ENCODE measurements at places on chromosomes 4 and X. TPM values are rescaled to one million over a fixed set of nuclear protein-coding genes. Genes with fewer than 3 reads are reported as not detected.

- no peak for DNase-seq
Measured at GRCh38 chr4:54539500-54540029, 118.2 kb upstream of the KIT start.

Gene RNF175
- total RNA-seq, result not detected

- no peak for DNase-seq
Measured at GRCh38 chr4:67048530-67048929, 496.8 kb downstream of the CENPC start.

DNA sequence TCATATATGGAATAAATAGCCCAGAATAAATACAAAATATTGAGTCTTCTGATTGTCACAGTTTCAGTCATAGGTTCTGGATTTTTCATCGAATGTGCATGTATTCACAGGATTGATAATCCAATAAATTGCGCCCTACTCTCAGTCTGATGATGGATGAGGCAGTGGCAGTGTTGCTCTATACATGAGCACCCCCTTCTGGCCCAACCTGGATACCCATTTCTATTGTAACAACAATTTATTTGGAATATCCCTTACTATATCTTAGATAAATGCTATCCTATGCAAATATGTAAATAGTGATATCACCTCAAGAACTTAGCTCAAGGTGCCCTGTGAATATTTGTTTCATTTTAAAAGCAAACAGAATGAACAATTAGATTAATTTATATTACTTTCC, 733.7 kb upstream of the PABPC4L start:
- DNase-seq, result no peak

Gene DMD
- 51.8 TPM for total RNA-seq

DNA sequence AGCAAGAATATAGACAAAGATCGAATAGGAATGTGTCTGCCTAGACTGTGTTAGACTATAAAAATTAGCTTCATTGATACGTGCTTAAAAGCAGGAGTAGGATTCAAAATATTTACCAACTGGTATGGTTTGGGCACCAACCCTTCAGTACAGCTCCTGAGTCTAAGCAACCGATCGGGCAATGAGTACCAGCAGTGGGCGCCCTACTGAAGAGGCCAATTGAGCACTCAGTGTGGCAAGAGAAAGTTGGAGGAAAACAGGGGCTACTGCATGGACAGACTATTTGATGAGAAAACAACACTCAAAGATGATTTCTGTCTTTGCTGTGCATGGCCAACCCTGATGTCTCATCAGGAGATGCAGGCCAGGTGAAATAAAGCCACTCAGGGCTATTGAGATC, 176.0 kb upstream of the NWD2 start:
- no peak for DNase-seq

- DNase-seq, result no peak
Measured at GRCh38 chr4:89878611-89879010, 16.0 kb upstream of the MMRN1 start.

DNA sequence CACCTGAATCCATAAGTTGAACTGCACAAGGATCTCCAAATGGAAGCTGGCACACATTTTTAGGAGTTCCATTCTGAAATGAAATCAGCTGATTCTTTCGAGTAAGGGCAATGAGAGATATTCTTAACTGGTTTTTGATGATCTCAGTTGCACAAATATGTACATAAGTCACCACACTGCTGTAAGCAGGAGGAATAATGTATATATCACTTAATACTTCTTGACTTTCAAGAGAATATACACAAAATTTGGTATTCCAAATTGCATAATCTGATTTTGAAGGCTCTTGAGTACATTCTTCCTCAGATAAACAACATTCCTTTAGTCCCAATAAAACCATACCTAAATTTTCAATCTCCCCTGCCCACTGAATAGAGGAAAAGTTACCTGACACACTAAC, 8.2 kb downstream of the FANCB start:
- DNase-seq, result no peak

DNA sequence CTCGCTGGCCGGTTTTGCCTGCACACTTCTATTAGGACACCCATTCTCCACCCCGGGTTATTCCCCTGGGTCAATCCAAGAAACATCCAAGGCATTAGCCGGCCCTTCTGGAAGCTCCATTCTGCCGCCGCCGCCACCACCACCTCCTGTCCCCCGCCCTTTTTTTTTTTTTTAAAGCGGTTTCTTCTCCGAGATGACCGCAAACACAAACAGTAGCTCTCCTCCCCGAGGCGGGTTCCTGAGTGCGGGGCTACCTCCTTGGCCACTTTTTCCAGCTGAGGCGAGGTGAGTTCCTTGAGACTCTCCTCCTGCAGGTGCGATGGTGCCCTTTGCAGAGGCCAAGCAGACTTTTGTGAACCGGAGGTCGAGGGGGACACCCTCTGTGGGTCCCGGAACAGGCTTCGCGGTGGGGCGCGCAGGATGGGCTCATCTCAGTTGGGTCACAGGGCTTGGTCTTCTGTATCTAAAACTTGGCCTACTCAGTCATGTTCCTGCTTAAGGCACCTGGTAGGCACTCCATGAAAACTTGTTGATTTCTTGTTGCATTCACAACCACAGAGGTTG, 930 bp downstream of the NWD2 start:
- no peak for DNase-seq

DNA sequence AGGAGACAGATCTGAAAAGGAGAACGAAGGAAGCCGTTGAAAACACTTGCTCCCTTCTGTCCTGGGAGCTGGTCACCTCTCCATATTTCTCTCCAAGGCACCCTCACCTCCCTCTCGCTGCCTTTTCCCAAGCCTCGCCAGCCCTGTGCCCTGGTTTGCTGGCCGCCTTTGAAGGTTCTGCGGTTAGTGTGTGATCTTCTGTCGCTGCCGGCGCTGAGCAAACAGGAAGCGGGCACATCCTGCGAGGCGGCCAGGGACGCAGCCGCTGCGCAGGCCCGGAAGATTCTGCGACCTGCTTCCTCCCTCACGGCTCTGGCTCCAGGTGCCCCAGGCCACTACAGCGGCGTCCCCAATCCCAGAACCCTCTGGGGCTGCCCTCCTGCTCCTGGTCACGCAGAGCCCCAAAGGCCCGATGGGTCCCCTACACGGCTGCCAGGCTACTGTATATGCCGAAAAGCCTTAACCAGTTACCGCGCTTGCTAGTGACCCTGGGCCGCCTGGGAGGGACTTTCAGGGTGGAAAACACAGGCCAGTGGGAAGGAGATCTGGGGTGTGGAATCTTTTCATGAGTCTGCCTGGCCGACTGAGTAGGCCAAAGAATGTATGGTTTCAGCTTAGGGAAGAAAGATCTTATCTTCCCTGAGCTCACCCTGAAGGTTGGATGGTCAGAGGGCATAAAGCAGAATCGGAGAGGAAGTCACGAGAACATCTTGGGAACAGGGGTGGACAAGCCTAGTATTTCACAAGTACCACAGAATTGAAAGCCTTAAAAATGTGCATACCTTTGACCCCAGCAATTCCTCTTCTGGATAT, 2.3 kb upstream of the SASH3 start:
- DNase-seq, result peak; percentile 85

GRCh38 chr4:576991-577498, 950 bp upstream of the TMEM271 start:
- DNase-seq, result no peak

Gene NWD2
- not detected for total RNA-seq

DNA sequence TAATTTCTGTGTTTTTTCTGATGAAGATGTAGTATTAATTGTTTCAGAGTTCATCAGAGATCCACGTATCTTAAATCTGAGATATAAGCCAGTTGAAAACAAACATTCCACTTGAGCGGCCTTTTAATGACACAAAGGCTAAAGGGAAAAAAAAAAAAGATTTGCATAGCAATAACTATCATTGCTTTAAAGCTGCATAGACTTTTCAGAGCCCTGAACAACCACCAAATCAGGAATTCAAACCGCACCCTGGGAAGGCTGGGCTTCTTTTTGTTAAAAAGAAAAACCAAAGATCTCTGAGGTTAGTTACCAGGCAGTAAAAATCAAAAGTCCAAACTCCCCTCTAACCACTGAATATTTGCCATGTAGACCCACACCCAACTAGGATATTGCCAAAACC, 206.0 kb downstream of the HHIP start:
- no peak for DNase-seq

- DNase-seq, result no peak
Measured at GRCh38 chr4:752196-752861, 46.7 kb downstream of the PCGF3 start.

- peak; percentile 85 for DNase-seq
Measured at GRCh38 chrX:129779747-129780146, at the start of gene SASH3. SASH3 (plus strand) TSS chrX:129779949; CDS start chrX:129780098, 149 bp downstream.

Gene PDE6B
- total RNA-seq, result 15.1 TPM

Gene BEX5
- total RNA-seq, result 0.91 TPM

DNA sequence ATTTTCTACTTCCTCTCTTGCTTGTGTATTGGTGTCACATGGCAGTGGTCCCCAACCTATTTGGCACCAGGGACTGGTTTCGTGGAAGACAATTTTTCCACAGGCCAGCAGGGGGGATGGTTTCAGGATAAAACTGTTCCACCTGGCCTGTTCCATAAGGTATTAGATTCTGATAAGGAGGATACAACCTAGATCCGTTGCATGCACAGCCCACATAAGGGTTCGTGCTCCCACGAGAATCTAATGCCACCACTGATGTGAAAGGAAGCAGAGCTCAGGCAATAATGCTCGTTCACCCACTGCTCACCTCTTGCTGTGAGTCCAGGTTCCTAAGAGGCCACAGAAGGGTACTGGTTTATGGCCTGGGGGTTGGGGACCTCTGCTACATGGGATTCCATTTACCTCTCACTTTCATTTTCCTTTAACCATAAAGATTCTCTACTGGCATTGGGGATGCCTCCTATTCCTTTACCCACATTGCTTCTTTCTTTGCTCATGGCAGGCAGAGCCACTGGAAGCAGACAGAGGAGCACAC, 38.1 kb downstream of the SEC31A start:
- DNase-seq, result no peak

GRCh38 chrX:42804524-42804923, 26.6 kb upstream of the PPP1R2C start:
- no peak for DNase-seq

- no peak for DNase-seq
Measured at GRCh38 chr4:85818700-85819099, 343.8 kb downstream of the ARHGAP24 start.

Gene SMR3B
- total RNA-seq, result not detected

Gene VCX2
- not detected for total RNA-seq

DNA sequence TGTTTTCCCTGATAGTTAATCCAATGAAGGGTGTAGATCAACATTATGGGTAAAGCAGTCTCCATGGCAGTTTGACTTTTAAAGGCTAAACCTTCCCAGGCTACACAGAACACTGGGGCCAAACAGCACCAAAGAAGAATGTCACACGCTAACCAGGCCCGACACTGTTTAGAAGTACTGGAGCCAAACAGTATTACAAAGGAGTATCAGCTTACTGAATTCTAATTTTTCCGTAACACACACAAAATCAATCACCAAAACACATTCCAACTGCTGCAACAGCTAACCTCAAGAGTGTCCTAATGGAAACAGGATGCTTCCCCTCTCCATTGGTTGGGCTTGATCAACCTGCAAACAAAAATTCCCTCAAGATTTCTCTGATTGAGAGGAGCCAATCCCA, 783.5 kb downstream of the PCDH18 start:
- no peak for DNase-seq

DNA sequence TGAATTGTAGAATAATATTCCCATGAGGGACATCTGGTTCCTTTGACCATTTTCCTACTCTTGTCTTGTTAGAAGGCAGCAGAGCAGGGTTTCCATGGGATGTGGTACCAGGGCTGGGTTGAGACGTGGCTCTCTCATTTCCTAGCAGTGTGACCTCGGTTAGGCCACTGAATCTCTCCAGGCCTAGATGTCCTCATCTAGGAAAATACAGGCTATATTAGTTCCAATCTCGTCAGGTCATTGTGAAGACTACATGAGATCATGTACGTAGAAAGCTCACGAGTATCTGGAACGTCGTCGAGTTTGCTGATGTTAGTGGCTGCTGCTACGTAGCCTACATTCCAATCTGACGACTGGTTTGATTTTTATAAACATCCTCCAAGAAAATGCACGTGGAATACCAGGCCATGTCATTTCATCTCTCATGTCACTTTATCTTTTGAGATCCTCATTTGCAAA, 278.2 kb upstream of the GATB start:
- no peak for DNase-seq

GRCh38 chrX:124910611-124911010, 409.1 kb upstream of the TEX13C start:
- no peak for DNase-seq

DNA sequence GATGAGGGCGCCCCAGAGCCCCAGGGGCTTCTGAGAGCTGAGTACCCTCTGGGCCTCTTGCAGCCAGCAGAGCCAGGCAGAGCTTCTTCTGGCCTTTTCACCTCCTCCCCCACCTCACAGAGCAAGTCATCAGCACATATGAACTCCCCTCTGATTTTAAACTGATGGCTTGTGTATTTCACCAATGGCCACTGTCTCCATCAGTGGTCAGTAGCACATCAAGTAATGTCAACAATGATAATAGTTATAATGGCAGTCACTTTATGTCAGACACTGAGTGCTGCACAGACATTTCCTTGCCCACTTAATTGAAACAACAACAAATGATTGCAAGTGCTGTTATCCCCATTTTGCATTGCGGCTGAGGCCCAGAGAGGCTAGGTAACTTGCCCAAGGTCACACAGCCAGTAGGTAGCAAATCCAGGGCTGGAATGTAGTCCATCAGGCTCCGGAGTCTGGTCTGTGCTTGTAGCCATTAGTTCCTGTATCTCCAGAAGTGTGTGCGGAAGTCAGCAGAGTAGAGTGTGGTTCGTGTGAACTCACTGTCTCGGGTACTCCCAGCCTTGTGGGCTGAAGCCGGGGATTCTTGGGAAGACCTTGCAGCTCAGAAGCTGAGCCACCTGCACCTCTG, 3.0 kb downstream of the ATP2B3 start:
- no peak for DNase-seq

- no peak for DNase-seq
Measured at GRCh38 chrX:109378281-109378680, 103.6 kb downstream of the GUCY2F start.

Gene COL4A6
- total RNA-seq, result not detected

- DNase-seq, result no peak
Measured at GRCh38 chr4:183503497-183504063, 1.3 kb upstream of the ING2 start.

All from B cell (primary cell).